ENCODE measurements at places on chromosomes 7 and 10.
A peak's percentile ranks its signal among the peaks of the same experiment; 100 is the strongest.

DNA sequence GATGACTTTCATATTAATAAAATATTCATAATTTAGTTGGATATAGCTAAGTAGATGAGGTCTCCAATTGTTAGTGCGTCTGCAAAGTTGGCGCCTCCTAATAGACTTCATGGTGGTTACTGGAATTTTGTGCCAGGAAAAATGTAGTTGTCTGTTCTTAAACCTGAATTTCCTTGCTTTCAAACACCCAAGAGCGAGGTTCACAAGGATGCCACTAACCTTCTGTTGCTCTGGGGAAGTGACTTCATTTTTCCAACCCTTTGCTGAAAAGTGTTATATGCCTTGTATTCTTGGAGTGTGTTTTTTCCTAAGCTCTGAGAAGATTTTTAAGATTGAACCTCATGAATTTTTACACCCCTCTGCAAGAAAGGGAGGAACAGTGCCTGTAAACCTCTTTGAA, 98.9 kb upstream of the GLCCI1 start:
- no peak for DNase-seq

- DNase-seq, result no peak
Measured at GRCh38 chr7:55917771-55918170, 30.5 kb downstream of the ZNF713 start.

GRCh38 chr10:110036640-110037039, 28.9 kb downstream of the ADD3 start:
- no peak for DNase-seq

DNA sequence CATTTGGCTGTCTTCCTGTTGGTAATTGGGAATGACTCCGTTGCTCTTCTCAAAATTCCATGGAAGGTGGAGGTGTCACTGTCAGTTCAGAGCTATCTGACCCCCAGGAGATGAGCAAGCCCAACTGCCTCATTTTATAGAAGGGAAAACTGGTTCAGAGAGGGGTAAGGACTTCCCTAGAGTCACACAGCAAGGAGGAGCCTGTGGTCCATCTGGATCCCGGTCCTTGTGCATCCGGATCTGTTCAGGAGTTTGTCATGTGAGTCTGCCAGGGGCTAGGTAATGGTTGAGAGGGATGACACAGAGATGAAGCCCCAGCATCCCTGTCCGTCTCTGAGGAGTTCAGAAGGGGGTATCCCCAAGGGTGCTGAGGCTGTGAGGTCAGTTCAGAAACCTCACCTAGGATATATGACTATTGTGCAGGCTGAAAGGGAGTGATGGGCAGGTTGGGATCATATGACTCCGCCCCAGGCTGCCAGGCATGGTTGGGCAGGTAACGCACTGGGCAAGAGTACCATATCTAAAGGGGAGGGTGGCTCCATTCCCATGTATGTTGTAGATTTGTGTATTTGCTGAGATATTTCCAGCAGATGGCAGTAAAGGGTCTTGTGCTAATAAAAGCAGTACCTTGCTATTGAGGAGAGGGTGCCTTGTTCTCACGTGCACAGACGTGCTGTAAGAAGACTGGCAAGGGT, 16.0 kb upstream of the SLC29A3 start:
- peak; percentile 65 for DNase-seq

- no peak for DNase-seq
Measured at GRCh38 chr10:49628599-49628998, 14.8 kb downstream of the CHAT start.

GRCh38 chr10:125299461-125299860, 139.1 kb upstream of the CTBP2 start:
- DNase-seq, result no peak

DNA sequence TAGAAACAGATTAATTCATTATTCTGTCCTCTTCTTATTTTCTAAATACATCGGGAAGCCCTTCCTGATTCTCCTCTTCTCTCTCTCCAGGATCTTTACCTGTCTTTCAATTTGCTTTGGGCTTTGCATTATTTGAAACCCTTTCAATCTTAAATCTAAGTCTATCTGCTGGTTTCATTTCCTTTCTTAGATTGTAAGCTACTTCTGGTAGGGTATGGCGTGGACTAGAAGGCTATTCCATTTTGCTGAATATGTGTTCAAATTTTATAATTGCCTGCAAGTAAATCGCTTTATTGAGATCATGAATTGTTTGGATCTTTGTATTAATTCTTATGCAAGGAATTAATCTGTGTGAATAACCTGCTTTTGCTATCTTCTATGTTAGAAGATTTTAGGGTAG, 11.1 kb downstream of the STAM start:
- no peak for DNase-seq

- DNase-seq, result no peak
Measured at GRCh38 chr10:77894058-77894457, 32.5 kb downstream of the DLG5 start.

GRCh38 chr10:122062831-122063674, 74.1 kb downstream of the TACC2 start:
- no peak for DNase-seq

- DNase-seq, result no peak
Measured at GRCh38 chr10:10677479-10677878, 340.2 kb upstream of the CELF2 start.

GRCh38 chr7:26404189-26404996, 112.7 kb downstream of the SNX10 start:
- no peak for DNase-seq

- no peak for DNase-seq
Measured at GRCh38 chr10:132829403-132829802, 43.5 kb upstream of the NKX6-2 start.

- DNase-seq, result no peak
Measured at GRCh38 chr7:43785420-43785819, 26.9 kb downstream of the BLVRA start.
